ENCODE measurements at places on chromosomes 1 and 21.
A peak's percentile ranks its signal among the peaks of the same experiment; 100 is the strongest.

GRCh38 chr1:182625719-182626504, 21.7 kb upstream of the RGS16 start:
- DNase-seq = no peak

DNA sequence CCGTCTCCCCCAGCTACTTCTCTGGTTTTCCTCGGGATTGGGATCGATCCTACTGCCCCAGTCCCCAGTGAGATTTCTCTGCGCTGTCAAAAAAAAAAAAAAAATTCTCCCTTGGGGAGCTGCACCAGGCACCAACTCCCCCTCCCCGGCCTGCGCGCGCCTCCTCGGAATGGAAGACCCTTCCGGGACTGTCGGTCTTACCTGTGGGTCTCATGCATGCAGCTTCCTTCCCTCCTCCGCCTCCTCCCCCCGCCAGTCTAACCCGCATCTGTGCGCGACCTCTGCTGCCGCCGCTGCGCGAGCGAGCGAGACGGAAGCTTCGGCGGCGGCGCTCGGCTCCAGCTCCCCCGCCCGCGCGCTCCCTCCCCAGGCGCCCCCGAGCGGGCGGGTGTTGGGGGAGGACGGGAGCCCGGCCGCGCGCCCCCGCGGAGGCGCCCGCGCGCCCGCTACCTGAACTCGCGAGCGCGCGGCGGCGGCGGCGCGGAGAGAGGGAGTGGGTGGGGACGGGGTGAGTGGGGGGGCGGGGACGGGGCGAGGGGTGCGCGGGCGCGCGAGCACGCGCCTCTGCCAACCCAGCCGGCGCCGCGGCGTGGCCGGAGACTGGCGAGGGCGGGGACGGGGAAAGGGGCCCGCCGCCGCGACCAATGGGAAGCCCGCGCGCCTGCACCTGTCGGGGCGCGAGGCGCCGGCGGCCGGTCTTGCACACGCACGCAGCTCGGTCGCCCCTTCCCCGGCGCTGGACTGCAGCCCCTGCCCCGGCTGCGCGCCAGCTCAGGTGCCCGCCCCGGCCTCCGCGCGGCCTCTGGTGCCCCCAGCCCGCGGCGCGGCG, at the start of gene SUSD4:
Gene SUSD4 (minus strand): TSS at position 321 of the 829 bp plus-strand sequence. CDS start 751 bp downstream, outside the sequence.
- no peak for DNase-seq

DNA sequence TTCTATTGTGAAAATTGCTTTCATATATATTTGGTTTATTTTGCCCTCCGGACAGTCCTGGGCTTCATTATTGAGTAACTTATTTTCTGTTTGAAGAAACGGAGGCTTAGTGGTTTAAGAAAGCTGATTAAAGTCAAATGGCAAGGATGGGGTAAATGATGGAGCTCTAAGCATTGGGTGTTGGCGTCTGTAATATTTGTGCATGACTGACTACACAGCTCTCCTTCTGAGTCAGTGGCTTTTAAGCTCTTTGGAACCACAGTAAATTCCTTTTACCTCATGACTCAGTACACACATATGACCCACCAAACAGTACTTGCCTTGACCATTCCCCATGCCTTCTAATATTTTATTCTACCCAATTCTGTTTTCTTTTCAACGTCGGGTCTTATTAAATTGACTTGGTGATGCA, 21.0 kb downstream of the B3GALT5 start:
- DNase-seq = peak; percentile 93

- no peak for DNase-seq
These were observed 738.4 kb upstream of the RGS18 start for GRCh38 chr1:191419842-191420241.

DNA sequence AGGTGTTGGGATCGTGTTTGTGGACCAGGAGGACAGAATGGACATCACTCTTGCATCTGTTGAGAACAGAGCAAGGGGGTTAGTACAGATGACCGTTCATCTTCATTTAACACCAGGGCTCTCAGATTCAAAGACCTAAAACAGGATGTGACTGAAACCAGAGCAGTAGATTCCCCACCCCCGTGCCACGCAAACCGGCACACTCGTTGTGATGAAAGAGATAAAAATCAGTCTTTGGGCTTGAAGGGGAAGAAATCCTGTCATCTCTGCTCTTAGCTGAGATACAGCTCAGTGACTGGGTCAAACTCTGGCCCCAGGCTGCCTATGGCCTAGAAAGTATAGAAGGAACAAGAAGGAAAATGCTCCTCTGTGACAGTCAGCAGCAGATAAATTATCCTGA, 146.2 kb upstream of the KRTAP19-8 start:
- DNase-seq = no peak

DNA sequence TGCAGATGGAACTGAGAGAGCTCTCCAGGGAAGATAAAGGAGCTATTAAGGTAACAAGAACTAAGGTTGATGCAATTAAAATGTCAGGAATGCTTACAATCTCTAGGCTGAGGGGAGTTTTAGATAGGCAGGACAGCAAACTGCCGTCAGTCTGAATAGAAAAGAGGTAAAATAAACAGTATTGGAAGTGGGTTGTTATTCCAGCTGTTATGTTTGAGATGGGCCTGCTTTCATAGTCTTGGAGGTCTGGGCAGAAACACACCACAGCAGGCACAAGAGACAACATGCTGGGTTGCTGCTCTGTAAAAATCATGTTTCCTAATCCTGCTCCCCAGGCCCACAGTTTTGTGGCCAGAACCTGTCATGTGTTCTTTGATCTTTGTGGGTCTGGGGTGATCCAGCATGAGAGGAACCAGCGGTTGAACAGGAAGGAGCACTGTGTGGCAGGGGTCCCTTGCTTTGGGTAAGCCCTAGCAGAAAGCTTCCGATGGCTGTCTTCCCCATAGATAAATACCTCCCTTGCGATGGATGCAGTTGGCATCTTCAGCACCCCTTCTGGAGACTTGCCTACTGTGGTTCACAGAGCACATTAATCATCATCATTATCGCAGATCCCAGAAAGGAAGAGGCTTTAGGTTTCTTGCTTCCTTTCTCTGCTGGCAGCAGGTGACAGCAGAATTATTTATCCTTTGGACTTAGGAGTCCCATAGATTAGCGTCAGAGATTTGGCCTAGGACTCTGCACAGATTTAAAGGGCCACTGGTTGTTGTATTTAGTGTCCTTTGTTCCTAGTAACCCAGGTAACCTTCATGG, 97.1 kb downstream of the AK5 start:
- no peak for DNase-seq

DNA sequence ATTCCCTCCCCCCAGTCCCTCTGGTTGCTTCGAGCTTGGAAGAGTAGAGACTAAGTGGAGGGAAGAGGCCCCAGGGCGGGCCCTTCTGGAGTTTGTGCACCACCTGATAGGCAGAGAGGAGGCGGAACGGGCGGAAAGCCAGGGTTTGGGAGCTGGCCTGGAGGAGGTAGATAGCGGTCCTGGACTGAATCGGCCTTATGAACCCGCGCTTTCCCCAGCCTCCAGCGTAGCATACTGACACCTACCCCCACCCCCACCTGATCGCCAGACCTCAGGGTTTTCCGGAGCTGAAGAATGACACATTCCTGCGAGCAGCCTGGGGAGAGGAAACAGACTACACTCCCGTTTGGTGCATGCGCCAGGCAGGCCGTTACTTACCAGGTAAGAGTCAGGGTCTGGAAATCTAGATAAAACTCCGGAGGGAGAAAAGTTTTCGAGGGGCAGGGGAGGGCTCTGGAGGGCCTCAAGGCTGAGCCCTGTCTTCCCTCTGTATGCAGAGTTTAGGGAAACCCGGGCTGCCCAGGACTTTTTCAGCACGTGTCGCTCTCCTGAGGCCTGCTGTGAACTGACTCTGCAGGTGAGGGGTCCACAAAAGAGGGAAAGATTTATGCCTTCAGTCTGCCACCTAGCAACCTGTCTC, 705 bp downstream of the UROD start:
- DNase-seq = no peak

GRCh38 chr1:159881622-159882526, 18.1 kb downstream of the CFAP45 start:
- DNase-seq = peak; percentile 83

DNA sequence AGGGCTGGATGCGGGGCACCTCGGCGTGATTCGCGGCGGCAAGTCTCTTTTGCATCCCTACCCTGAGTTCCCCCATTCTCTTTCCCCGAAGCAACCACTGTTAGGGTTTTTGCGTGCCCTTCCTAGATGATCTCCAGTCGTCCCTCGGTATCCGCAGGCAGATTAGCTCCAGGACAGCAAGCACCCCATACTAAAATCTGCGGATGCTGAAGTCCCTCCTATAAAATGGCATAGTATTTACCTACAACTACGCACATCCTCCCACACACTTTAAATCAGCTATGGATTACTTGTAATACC, 22.8 kb upstream of the CFAP126 start:
- DNase-seq = no peak

GRCh38 chr21:27225151-27225550, 258.3 kb upstream of the ADAMTS5 start:
- DNase-seq = no peak

DNA sequence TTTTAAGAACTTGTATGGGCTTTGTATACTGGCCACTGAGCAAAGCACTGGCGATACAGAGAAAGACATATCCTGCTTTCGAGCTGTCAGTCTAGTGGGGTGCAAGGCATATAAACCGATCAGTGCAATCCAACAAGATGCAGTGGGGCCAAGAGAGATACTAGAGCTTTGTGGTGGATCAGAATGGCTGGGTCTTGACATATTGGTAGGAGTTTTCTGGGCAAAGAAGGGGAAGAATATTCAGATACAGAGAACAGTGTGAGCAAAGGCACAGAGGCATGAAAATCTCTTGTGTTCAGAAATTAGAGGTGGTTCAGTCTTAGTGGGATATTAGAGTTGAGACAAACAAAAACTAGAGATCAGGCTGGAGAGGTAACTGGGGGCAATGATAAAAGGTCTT, 49.2 kb downstream of the FOXO6 start:
- no peak for DNase-seq

GRCh38 chr1:212600071-212600915, 8.3 kb upstream of the ATF3 start:
- no peak for DNase-seq

DNA sequence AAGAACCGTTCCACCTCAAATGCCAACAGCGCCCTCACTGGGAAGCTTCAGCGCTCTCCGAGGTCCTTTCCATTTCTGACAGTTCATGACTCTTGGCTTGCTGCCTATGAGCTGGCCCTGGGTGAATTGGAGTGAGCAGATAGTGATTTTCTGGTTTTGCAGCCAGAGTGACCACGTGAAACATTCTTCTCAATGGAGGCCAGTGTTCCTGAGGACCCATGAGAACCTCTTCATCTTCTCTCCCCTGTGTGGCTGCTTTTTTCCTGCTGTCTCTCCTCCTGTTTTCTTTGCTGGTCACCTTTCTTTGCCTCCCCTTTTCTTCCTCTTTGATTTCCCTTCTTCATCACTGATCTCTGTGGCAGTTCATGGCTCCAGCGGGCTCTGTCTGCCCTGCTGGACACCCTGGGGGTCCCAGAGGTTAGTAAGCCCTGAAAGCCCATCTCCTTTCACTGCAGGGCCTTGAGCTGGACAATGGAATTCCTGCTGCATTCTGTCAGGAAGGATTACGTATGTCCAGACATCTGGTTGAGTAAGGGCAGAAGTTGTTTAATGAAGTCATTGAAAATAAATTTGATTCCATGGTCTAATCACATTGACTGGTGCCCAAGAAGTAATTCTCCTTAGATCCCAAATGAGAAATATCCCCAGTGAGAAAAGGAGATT, 29.9 kb downstream of the VASH2 start:
- DNase-seq = no peak

DNA sequence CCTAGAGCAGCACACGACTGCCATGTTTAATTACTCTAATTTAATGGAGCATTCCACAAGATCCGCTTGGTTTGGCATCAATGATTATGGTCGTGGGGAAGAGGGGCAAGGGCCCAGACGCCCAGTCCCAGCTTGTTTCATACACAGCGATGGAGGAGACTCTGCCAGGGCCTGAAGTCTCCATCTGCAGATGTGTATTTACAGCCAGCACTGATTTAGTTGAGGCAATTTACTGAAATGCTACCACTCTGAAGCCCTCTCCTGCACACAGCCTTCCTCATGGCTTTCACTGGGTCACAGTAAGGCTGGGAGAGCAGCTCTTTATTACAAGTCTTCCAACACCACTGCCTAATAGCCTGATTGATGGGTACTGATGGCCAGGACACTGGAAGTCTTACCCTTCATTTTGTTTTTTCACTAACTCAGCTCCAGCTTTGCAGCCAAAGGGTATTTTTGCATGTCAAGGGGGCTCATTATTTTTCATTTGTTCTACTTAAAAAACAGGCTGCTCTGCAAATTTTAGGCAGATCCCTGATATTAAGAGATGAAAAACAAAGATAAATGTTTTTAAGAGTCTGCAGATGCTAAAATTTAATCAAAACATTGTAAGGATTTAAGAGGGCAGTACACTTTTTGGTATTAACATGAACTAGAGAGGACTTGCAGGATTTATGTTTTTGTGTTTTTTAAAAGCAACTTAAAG, 236.3 kb downstream of the SIPA1L2 start:
- DNase-seq = no peak

GRCh38 chr1:178023181-178023618, 53.3 kb upstream of the SEC16B start:
- no peak for DNase-seq

- DNase-seq = no peak
These were observed 68.7 kb downstream of the HIVEP3 start for GRCh38 chr1:41850029-41850428.
